ENCODE measurements at places on chromosomes 1 and 21.

DNA sequence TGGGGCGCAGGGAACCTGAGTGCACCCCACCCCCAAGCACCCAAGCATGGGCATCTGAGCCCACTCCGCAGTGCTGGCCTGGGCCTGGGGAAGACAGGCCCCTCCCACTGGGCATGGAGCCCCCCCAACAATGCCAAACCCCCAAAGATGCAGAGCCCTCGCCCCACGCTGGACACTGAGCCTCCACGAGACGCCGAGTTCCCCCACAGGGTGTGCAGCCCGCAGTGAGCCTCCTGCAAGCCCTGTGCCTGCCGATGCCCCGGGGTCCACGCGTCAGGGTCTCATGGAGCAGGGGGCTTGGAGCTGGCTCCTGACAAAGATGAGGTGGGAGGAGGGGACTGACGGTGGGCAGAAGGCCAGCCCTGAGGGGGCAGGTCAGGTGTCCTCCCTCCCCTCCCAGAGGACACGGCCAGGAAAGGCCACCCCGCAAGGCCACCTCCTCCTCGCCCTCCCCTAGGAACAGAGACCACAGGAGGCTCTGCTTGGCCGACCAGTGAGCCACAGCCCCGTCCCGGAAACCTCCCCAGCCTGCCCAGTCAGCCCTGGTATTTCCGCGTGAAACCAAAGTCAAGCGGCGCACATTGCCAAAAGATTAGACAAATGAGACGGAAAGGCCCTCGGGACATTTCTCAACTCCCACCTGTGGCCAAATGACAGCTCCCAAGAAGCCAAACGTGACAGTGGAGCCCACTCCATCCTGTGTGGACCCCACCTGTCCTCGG lies 33.4 kb downstream of the MEGF6 start:
- DNase-seq, result no peak

GRCh38 chr1:219514728-219515127 lies 98.2 kb downstream of the ZC3H11B start:
- DNase-seq, result no peak

- no peak for DNase-seq
These were observed 242.2 kb upstream of the DMRTA2 start for GRCh38 chr1:50665413-50665812.

DNA sequence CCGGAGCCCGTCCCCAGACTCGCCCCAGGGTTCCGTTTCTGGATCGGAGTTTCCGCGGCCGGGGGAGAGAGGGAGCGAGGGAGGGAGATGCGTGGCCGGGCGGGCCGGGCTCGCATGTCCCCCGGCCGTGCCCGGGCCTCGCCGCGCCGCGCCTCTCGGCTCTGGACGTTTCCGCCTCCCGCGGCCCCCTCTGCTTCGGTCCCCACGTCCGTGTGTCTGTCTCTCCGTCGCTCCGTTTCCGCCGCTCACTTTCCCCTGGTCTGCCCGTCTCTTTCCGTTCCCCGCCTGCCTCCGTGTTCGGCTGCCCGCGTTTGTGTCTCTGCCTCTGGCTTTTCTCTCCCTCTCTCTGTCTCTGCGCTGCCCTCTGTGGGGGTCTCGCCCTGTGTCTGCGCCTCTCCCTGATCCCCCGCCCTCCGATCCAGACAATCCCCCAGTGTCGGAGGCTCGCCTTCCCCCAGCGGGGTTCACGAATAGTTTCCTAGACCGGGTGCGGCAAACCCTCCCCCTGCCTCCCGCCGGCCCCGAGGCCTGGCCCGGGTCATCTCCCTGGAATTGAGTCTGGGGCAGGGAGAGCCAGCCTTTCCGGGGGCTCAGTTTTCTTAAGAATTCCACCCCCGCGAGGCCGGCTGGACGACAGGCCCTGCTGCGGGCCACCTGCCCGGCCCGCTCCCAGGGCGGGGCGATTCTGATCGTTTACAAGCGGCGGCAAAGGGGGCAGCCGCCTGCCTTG lies 735 bp downstream of the NBL1 start:
- peak; percentile 63 for DNase-seq

- no peak for DNase-seq
These were observed 106.6 kb upstream of the IFFO2 start for GRCh38 chr1:19063122-19063521.

GRCh38 chr1:243459059-243459458 lies 203.2 kb downstream of the SDCCAG8 start:
- DNase-seq, result no peak

DNA sequence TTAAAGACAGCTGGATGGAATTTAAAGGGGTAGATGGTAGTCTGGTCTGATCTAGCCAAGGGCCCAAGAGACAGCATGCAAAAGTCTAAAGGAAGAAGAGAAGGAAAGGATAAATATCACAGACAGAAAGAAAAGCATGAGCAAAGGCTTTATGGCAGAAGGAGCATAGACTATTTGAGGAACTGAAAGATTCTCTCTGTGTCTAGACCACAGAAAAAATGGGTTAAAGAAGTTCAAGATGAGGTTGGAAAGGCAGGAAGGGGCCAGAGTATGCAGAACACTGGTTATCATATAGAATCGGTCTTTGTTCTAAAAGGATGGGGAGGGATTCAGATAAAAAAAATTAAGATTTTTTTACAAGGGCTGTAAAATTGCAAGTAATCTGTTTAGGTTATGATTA lies 136.8 kb upstream of the SGIP1 start:
- no peak for DNase-seq

DNA sequence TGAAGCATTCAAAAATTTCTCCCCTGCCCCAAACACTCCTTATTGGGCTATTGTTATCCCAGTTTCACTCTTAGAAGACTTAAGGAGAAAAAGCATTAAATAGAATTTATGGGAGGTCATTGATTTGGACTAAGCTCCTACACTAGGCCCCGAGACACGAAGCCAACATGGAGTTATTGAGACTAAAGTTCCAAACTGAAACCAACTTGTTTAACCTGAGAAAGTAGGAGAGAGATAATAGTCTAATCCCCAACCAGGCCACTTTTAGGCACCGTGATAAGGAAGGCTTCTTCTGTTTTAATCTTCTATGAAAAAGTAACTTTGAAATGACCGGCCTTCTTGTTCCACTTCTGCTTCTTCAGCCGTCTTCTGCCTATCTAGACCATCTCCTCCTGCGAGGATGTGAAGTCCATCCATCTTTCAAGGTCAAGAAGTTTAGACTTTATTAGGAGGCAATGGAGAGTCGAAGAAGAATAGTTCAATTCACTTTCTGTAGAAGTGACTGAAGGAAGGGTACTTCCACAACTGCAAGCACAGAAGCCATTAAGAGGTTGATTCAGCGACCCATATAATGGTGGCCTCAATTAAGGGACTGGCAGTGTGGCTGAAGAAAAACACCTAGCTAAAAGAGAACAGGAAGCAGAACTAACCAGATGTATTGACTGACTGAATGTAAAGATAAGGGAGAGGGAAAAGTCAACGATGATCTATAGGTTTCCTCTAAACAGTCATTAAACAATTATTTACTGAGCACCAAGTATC lies 428.8 kb downstream of the SMYD3 start:
- DNase-seq, result no peak

DNA sequence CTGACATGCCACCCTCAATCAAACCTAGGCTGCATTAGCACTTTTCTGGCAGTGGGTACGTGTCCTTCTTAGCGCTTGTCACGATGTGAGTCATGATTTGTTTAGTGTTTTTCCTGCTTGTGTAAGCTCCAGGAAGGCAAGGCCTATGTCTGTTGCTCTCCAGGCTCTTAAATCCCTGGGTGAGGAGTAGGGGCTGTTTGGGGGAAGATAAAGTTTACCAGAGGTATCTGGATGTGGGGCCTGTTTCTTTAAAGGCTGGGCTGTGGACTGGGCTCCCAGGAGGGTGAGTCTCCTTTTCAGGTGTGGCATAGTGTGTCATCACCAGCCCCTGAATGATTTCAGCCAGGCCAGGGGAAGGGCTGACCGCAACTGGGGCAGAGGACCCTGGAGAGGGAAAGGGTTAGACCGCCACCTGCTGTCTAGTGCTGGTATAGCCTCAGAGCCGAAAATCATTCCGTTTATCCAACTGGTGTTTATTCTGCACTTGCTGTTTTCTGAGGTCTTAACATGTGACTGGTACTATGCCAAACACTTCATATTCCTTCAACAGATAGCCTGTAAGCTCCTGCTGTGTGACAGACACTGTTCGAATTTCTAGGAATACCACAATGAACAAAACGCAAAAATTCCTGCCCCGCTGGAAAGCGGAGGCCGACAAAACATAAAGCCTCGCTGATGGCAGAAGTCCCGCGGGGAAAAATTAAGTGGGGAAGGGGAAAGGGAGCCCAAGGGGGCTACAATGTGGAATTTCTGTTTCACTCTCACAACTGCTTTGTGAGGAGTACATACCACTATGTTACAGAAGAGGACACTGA lies 9.7 kb downstream of the SERINC2 start:
- peak; percentile 83 for DNase-seq

DNA sequence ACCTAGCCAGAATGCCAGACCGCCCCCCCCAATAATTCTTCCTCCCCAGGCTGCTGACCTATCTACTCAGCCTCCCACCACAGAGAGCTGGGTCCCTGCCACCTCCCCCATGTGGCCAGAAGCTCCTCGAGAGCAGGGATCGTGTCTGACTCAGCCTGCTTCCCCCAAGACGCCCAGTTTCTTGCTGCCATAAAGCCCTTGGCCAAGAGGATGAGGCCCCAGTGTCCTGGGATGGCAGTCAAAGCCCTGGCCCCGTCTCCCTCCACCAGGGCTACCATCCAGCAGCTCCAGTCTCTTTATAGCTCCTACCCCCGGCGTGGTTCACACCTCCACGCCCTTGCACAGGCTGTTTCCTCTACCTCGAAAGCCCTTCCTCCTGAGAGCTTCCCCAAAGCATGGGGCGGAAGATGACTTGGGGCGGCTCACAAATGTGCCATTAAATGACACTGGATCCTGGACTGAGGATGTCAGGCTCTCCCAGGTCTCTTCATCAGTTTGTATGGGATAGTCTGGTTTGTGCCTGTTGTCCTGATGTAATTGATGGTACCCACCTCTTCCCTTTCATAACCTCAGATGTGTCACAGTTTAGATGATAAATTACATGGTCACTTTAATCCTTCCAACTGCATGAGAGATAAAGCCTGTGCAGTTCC lies 13.2 kb downstream of the ADGRB2 start:
- no peak for DNase-seq

DNA sequence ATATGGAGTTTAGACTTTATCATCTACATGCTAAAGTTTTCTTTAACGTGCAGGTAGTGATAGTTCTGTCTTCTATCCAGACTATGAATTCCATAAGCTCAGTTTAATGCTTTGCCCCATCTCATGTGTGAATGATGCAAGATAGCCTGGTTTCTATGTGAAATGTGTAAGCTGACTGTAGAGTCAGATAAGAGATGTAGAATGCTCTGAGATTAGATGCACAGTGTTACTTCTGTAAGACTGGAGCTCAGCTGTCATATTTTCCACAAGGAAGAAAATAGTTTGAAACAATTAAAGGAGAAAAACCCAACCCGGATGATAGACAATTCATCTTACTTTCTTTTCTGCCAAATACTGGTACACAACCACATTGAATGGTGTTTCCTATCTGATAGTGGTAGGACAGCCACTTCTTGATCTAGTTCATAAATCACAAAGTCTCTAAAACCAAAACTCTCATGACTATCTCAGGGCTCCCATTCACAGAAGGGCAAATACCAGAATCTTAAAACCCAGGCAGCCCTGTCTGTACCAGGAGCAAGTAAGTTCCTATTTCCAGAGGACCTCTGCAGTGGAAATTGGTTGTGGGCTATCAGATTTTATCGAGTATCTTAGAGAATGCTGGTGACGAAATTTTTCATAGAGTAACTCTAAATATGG lies 50.6 kb downstream of the TBX15 start:
- DNase-seq, result no peak

DNA sequence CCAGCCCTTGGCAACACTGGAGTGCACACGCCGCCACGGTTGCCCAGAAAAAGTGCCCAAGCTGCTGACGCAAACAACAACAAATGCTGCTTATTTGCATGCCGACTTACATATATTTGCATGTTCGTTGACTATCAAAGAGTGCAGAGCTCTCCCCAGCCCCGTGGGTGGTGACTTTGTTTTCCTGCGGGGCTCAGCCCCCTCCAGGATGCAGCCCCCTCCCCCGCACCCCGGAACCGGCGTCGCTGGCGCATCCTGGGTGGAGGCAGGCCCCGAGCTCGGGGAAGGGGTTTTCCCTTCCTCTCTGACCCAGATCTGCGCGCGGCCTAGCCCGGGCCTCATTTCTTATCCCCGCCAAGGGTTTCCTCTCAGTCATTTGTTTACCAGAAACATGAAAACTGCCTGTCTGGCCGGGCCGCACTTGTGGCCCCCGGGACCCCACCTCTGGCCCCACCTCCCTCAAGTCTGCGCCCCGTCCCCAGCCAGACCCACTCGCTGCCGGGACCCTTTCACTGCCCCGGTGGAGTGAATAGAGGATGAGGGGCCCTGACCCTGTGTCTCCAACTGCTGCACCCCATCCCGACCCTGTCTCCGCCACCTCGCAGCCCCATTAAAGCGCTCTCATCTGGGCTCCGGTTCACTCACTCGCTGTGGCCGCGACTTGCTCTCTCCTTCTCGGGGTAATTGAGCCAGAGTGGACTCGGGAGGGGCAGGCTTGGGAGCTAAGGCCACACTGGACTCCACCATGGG lies 5.5 kb downstream of the TNFRSF25 start:
- DNase-seq, result no peak

DNA sequence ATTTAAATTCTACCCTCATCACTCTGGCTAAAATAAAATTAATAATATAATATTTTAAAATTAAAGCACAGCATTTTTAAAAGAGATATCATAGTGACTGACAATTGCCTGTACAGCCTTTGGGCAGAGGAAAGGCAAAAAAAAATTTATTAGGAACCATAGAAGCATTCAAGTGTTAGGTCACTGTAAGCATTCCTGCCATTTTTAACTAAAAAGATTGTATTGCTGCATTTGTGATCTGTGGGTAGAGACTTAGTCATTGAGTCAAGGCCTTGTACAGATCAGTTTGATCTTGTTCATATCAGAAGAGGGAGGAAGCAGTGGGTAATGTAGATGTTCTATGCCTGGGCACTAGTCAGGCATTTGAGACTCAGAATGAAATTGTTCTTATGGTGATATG lies 109.9 kb downstream of the LYPLAL1 start:
- DNase-seq, result no peak

DNA sequence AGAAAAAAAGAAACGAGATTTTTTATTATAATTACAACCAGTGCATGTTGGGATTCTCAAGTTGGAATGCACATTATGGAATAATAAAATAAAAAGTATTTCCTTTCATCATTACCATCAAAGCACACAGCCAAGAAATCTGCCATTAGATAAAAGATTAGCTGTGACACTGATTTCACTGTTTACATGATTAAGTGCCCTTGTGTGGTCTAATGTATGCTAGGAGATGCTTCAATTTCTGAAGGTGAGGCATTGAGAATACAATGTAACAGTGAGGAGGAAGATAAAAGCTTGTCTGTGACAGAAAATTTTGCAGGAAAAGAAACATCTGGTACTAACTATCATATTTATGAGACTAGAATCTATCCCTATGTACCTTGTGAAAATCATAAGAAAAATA lies 409.7 kb upstream of the PRMT6 start:
- no peak for DNase-seq

- DNase-seq, result no peak
These were observed 91.6 kb downstream of the PAX7 start for GRCh38 chr1:18722270-18722669.

DNA sequence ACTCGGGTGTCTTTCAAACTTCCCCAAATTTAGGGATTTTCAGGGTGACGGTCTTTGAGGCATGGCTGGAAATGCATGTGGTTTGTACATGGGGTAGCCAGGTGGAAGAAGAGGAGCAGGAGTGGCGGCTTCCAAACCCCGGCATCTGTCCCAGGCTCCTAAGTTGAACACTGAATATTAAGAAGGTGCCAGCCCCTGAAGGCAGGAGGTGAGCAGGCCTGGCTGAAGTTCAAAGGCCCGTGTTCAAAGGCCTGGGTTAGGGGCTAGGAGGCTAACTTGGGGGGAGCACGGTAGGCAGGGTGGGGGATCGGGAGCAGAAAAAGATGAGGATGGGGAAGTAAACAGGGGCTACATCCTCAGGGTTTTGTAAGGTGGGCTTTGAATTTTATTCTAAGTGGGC lies 42.8 kb downstream of the ELK4 start:
- no peak for DNase-seq
